ENCODE measurements at places on chromosomes 7 and 10. TPM values are rescaled to one million over a fixed set of nuclear protein-coding genes. Genes with fewer than 3 reads are reported as not detected.

Gene STRIP2
- total RNA-seq = 4.4 TPM

Gene C1QL3
- total RNA-seq = not detected

Gene HTR5A
- total RNA-seq = not detected

Gene HYAL4
- not detected for total RNA-seq

Gene CPN1
- total RNA-seq = not detected

Gene TMEM176B
- total RNA-seq = 47.9 TPM

Gene FAM200A
- total RNA-seq = 6.4 TPM

Gene TET1
- 6.7 TPM for total RNA-seq

Gene MAT1A
- total RNA-seq = not detected

All from sigmoid colon (tissue), 7 donors.